ENCODE measurements at places on chromosomes 6 and 20. TPM values are rescaled to one million over a fixed set of nuclear protein-coding genes. Genes with fewer than 3 reads are reported as not detected.

The CDH26 gene
- total RNA-seq = not detected

The DTD1 gene
- 44.9 TPM for total RNA-seq

The C6orf141 gene
- total RNA-seq = 3.2 TPM

The SEL1L2 gene
- not detected for total RNA-seq

The TGM3 gene
- total RNA-seq = not detected

The LPA gene
- total RNA-seq = not detected

The PCK1 gene
- not detected for total RNA-seq

The C6orf118 gene
- total RNA-seq = not detected

The ZBP1 gene
- not detected for total RNA-seq

The UNC5CL gene
- total RNA-seq = 0.13 TPM

The NKX2-2 gene
- total RNA-seq = not detected

The EPPIN gene
- total RNA-seq = not detected

The CFAP206 gene
- 0.39 TPM for total RNA-seq

The TCP11 gene
- total RNA-seq = not detected

The LGSN gene
- not detected for total RNA-seq

The SLC18B1 gene
- total RNA-seq = 6.1 TPM

The SLC17A1 gene
- total RNA-seq = not detected

The FABP7 gene
- 0.16 TPM for total RNA-seq

The LBP gene
- 1.3 TPM for total RNA-seq

The ABCF1 gene
- total RNA-seq = 31.8 TPM

The SMLR1 gene
- not detected for total RNA-seq

The SIGLEC1 gene
- not detected for total RNA-seq

The LY6G6F gene
- not detected for total RNA-seq

The GJA10 gene
- not detected for total RNA-seq

The TOX2 gene
- 50.7 TPM for total RNA-seq

The PBOV1 gene
- total RNA-seq = not detected

The SLA2 gene
- total RNA-seq = not detected

The SMOC2 gene
- not detected for total RNA-seq

The COL19A1 gene
- total RNA-seq = 0.96 TPM

The GJA1 gene
- total RNA-seq = 187 TPM

The DDX43 gene
- 0.08 TPM for total RNA-seq

The RIPOR3 gene
- 13.7 TPM for total RNA-seq

The COL9A3 gene
- total RNA-seq = 44.4 TPM

The SNPH gene
- 8.1 TPM for total RNA-seq

The GNAS-AS1 gene
- 0.72 TPM for total RNA-seq

The PAK5 gene
- not detected for total RNA-seq

The PRND gene
- 0.48 TPM for total RNA-seq

The DDO gene
- 0.65 TPM for total RNA-seq

The KCNK17 gene
- not detected for total RNA-seq

The GNRH2 gene
- total RNA-seq = not detected

The SNAP25 gene
- total RNA-seq = 6.6 TPM

The KIAA0408 gene
- total RNA-seq = 1.6 TPM

The SLC22A16 gene
- total RNA-seq = not detected

The EMILIN3 gene
- under 0.01 TPM for total RNA-seq

The ACTR5 gene
- 4.6 TPM for total RNA-seq

The RSPH3 gene
- total RNA-seq = 5.0 TPM

The CST9 gene
- not detected for total RNA-seq

The KHDC1L gene
- total RNA-seq = not detected

The TSBP1 gene
- total RNA-seq = not detected

The C2 gene
- total RNA-seq = 4.8 TPM

The RIPPLY2 gene
- total RNA-seq = not detected

The STMND1 gene
- total RNA-seq = not detected

The ABHD16B gene
- total RNA-seq = not detected

The SEMG1 gene
- total RNA-seq = not detected

The IL17F gene
- total RNA-seq = not detected

The GTSF1L gene
- not detected for total RNA-seq

The GSTA3 gene
- not detected for total RNA-seq

The LRP11 gene
- total RNA-seq = 51.3 TPM

The PPP1R14C gene
- not detected for total RNA-seq
